Right hindlimb (tissue), 1 donor: ENCODE measurements at places on chromosomes 13 and 19.

DNA sequence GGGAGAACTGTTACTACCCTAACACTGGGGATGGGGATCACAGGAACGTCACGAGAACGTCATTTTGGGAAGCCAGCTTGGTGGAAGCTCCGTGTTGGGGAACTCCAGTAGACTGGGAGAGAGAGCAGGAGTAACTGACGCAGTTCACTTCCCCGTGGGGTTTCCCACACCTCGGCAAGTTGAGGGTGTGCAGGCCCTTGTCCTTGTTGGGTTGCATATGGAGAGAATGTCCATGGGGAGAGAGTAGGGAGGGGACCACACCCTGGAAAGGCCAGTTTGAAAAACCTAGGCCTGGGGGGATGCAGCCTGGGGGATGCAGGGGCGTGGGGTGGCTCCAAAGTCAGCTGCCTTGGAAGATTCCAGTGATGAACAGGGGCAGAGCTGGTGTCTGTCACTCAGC lies 50.7 kb upstream of the MCF2L start:
- no peak for DNase-seq

GRCh38 chr19:46921071-46921470 lies 60.3 kb downstream of the ARHGAP35 start:
- no peak for DNase-seq

- no peak for DNase-seq
Observed at GRCh38 chr13:23953860-23954512, 56.7 kb upstream of the C1QTNF9B start.

DNA sequence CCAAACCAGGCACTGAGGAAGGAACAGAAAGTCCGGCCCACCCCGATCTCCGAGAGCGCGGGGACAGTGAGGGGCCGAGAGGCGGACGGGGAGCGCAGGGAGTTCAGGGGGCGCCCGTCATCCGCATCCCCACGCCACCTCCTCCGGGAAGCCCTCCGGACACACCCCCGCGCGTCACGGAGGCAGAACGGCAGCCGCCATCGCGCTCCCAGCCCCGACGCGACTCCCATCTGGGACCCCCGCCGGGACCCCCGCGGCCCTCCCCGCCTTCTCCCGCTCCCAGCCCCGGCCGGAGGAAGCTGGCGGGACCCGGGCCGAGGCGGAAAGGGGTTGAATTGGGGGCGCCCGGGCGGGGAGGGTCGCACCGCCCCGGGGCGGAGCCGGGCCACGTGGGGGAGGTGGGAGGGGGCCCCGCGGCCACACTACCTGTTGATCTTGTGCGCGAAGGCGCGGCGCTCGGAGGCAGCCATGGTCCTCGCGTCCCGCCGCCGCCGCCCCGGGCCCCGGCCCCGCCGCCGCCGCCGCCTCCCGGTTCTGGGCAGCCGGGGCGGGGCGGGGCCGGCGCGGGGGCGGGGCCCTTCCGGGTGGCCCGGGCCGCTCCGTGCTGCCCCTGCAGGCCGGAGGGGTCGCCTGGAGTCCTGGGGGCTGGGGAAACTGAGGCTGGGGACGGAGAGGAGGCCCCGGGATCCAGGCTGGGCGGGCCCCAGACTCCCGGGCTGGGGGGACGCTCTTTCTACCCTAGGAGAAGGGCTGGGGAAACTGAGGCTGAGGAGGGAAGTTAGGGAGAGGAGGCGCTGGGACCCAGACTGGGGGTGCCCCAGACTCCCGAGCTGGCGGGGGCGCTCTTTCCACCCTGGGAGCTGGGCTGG lies at the start of gene DOCK6:
TSS of gene DOCK6 (minus strand) at position 554 of the 869 bp plus-strand sequence. CDS start at position 470, 84 bp downstream.
- DNase-seq, result peak; percentile 61

DNA sequence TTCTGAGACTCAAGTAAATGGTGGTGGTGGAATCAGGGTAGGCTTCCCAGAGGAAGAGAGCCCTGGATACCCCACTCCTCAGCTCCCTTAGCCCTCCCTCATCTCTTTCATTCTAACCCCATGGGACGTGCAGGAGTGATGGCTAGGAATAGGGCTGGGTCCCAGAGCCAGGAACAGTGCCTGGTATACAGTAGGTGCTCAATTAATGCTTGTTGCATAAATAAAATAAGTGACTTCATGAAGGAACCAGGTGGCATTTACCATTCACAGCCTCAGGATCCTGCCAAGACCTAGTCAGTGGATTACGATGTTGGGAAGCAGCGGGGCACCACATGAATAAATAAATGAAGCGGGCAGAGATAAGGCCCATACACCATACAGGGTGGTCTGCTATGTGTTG lies 3.9 kb downstream of the UNC13A start:
- DNase-seq, result no peak

DNA sequence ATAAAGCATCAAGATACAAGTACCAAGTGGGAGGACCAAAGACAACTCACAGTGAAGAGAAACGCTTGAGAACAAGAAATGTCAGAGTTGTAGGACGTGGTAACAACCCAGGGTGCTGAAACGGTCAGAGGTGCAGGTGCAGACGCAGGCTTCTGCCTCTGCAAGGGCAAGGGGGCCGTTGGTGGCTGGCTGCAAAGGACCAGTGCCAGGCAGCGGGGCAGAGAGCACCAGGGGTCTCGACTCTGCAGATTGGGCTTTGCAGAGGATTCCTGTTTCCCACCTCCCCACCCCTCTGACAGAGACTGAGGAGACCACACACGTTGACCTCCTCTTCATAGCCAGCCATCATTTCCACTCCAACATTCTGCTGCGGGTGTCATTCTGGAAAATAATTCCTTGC lies 38.3 kb downstream of the RAB20 start:
- DNase-seq, result no peak

- no peak for DNase-seq
Observed at GRCh38 chr13:99289674-99290337, 17.4 kb downstream of the GPR183 start.
